NCI-H460 (cell line): ENCODE measurements at places on chromosomes 5 and 9. TPM values are rescaled to one million over a fixed set of nuclear protein-coding genes. Genes with fewer than 3 reads are reported as not detected.

The CCDC152 gene
- total RNA-seq = 0.12 TPM in 1 of 2 replicates, not detected in the other

The DND1 gene
- 0.75 and 0.77 TPM in 2 replicates for total RNA-seq

The MARVELD2 gene
- 8.8 and 9.3 TPM in 2 replicates for total RNA-seq

The ZNF483 gene
- total RNA-seq = 1.6 and 2.6 TPM in 2 replicates

The FLT4 gene
- 4.1 and 6.0 TPM in 2 replicates for total RNA-seq

The SOX30 gene
- not detected in 2 replicates for total RNA-seq
